ENCODE measurements at places on chromosomes 3 and 15. TPM values are rescaled to one million over a fixed set of nuclear protein-coding genes. Genes with fewer than 3 reads are reported as not detected.

DNA sequence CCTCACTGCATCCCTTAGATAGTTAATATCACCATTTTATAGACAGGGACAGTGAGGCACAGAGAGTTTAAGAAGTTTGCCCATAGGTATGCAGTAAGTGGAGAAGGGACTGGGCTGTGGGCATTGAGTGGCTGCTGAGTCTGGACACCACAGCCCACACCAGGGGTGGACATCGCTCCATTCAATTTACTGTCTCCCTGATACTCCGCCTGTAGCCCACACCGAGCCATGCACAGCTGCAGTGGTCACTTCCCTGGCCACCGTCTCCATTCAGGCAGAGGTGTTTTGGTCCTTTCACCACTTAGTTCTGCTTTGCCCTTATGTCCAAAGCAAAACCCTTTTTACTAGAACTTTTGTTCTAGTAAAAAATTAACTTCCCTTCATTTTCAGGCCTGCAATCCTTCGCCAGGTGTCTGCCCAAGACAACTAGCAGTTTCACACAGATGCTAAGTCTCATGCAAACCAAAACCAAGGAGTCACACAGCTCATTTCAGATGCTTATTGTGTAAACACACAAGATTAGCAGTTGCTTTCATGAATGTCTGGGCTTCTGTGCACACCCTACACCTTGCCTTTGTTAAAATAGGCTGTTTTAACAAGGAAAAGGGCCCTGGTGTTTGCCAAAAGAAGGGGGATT lies 30.1 kb downstream of the ZNF35 start:
- DNase-seq, result no peak

DNA sequence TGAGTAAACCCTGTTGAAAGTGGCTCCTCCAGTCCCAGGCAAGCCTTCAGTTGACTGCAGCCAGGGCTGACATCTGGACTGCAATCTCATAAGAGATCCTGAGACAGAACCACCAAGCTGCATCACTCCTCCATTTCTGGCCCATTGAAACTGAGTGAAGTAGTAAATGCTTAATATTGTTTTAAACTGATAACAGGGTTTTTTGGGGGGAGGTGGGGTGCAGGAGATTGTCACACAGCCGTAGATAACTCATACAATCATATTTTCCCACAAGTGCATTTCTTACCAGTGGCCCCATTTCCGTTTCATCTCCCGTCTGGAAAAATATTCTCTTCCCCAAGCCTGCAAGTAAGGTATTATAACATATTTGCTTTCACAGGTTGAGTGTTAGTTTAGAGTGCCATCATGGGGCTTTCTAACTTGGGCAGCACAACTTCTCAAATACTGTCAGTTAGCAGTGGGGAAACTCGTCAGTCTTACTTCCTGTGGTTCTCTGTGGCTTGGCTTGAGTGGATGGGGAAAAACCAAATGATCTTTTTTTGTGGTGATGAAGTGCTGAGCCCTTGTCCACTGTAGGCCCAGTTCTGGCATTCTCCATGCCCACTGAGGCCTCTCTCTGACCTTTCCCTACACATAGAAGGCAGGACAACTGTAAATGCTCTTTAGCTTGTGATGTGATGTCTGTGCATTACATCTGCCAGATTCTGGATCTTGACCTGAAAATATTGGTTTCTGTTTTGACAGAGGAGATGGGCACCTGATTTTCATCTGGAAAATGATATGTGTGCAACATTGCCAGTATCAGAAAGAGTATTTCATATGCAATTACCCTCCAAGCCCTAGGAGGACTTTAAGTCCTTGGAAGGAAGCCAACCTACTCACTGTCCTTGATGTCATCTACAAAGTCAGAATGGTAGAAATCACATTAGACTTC lies 90.1 kb upstream of the BHLHE40 start:
- DNase-seq, result no peak

GRCh38 chr3:123124971-123125370 lies 58.1 kb downstream of the PDIA5 start:
- no peak for DNase-seq

DNA sequence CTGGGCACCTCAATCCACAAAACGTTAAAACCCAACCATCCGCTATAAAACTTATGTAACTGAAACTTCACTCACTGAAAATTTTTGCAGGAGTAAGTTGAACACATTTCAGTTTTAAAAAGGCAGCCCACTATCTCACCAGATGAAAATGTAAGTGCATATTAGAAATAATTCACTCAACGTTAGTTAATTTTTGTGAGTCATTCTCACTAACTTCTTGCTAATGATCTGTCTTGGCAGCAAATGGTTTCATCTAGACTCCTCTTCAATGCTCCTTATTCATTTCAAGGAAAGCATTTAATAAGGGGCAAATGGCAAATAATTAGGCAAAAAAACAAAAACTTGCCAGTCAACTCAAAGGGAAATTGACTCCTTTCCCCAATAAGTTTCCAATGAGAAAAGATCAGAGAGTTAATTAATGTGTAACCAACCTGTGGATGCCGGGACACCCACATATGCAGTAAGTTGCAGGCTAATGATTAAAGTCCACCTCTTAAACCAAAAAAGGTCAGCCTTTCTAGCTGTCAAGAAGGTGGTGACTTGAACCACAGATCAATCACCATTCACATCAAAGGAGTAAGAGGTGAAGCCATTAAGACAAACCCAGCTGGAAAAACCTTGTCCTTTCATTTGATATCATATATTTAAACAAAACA lies 22.9 kb upstream of the PRICKLE2 start:
- DNase-seq, result no peak

DNA sequence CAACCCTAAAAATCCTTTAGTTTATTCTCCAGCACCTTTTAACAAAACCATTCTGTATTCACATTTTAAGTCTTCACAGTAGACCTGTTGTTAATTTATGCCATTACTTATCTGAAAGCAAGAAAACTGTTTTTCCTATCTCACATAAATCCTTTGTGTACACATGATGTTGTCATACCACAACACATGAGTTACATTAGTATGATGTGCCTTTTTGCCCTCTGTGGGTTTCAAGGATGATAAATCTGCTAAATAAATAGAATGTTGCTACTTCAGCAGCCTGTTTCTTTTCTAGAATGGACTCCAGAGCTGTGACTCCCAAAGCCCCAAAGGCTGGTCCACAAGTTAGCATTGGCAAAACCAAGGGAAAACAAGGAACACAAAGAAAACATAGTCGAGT lies 151.6 kb downstream of the SERPINI1 start:
- no peak for DNase-seq

DNA sequence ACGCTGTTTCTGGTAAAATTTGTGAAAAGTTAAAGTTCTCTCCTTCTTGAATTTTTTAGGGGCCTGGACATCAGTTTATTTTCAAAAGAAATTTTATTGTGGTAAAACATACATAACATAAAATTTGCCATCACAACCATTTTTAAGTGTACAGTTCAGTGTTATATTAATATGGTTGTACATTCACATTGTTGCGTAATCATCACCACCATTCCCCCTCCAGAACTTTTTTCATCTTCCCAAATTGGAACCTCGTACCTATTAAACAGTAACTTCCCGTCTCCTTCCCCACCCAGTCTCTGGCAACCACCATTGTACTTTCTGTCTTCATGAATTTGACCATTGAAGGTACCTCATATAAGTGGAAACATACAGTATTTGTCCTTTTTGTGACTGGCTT lies 23.0 kb upstream of the XRN1 start:
- DNase-seq, result no peak

GRCh38 chr3:36756269-36756668 lies 8.1 kb downstream of the DCLK3 start:
- no peak for DNase-seq

- no peak for DNase-seq
These were observed 15.5 kb downstream of the GRM2 start for GRCh38 chr3:51722362-51722761.

- no peak for DNase-seq
These were observed at the start of gene MYH15 for GRCh38 chr3:108510496-108510895. TSS of gene MYH15 (minus strand) at chr3:108510596. CDS start at chr3:108510530, 66 bp downstream.

DNA sequence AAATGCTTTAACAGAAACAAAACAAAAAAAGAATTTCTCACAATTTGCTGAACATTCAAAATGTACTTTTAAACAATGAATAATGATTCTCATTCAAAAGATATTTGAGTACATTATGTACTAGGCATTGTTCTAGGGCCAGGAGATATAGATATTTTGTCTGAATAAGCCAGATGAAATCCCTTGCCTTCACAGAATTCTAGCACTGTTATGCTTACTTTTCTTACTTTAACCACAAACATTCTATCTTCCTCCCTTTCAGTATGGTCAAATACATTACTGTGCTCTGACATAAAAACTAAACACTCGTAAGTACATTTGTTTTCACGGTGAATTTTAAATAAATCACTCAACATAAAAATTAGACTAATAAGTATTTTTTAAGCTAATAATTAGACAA lies 116.7 kb downstream of the ADAM10 start:
- no peak for DNase-seq

DNA sequence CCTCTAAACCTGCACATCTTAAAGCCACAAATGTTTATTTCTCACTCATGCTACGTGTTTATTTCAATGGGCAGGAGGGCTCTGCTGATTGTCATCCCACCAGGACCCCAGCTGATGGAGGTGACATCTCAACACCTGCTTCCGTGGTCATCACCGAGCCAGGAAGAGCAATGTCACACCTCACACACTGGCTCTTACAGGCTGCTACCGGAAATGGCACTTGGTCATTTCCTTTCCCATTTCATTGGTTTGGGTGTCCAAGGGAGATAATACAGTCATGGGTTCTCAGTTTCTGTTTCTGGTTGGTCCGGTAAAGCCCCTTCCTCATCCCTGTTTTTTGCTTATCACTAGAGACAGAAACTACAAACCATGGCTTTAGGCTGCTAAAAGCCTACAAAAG lies 41.9 kb downstream of the ABHD2 start:
- no peak for DNase-seq

DNA sequence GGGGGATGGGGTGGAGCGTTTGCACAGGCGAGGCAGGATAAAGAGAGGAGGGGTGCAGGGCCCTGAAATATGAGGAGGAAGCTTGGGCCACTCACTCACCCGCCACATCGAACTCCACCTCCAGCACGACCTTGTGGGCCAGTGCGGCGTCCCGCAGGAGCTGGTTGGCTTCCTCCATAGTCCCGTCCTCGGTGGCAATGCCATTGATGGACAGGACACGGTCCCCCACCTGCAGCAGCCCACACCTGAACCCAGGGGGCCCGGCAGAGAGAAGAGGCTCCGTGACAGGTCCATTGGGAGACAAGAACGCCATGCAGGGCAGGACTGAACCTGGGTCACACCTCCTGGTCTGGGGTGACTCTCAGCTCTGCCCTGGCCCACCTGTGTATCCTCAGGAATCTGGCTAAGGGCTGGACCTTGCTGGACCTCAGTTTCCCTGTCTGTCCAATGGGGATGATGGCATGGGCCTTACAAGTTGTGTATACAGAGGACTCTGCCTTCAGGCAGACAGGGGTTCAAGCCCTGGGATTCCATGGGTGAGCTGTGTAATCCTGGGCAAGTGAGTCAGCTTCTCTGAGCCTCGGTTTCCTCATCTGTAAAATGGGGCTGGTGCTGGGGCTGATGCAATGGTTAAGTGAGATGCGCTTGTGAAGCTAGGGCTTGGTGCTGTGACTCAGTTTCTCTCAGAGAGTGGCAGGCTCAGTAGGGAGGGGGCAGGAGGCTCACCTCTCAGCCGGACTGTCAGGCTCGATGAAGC lies 26.4 kb downstream of the GRIP2 start:
- no peak for DNase-seq

DNA sequence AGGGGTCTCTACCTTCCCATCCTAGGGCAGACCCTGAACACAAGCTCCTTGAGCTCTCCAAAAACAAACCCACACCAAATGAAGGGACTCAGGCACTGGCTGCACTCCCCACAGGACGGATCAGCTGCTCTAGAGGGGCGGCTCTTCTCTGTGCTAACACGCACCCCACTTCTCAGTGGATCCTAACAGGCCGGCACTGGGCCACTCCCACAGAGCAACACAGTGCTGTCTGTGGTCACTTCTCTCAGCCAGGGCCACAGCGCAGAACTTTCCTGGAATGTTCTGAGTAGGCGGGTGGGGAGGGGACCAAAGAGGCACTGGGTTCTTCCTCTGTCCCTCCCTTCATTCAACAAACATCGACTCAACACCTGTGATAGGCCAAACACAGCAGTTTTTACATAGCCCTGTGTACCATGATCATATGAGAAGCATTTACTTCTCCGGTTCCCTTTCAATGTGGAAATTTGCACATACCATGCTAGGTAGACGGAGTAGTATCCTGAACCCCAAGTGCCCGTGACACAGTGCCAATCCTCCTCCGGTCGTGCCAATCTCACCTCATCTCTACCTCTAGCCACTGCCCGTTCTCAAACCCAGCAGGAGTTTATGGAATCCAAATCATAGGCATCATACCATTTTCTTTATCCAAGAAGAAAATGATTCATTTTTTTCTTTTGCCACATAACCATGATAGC lies 98.1 kb downstream of the LRIG1 start:
- no peak for DNase-seq

DNA sequence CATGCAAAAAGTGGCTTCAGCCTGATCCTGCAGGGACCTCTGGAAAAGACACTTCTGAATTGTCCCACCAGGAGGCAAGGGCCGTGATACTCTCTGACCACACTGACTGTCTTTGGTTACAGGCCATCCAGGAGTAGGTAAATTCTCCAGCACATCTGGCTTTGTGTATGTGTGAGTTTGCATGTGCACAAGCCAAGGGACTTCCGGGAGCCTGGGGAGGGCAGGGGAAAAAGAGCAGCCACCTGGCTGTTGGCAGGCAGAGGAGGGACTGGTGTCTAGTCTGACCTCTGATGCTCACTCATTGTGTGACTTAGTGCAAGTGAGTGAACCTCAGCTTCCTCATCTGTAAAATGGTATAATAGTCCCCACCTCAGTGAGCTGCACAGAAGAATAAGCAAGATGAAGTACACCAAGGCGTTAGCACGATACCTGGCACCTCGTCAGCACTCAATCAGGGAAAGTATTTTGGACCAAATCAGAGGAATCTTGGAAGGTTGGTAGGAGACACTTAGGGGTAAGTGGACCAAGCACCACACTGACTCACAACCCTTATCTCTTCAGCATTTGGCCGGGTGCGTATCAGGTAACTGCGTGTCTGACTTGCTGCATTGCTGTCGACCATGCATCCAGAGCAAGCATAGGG lies 19.1 kb downstream of the KLHL6 start:
- no peak for DNase-seq

Gene RPL39L
- 7.4 TPM for total RNA-seq

Gene EPHB1
- 2.0 TPM for total RNA-seq

Gene VEPH1
- total RNA-seq, result 0.07 TPM

Gene PRSS50
- 0.09 TPM for total RNA-seq

Gene MRAS
- 228 TPM for total RNA-seq

Gene GABRB3
- total RNA-seq, result 4.5 TPM

Gene FBXO40
- total RNA-seq, result 99.3 TPM

Gene IRAK2
- total RNA-seq, result 1.2 TPM

Gene OR5K2
- total RNA-seq, result not detected

Gene REC114
- total RNA-seq, result not detected

Measured in heart right ventricle (tissue), 16 donors.